ENCODE measurements at places on chromosomes 13 and 19. TPM values are rescaled to one million over a fixed set of nuclear protein-coding genes. Genes with fewer than 3 reads are reported as not detected.

The GRIK5 gene
- total RNA-seq = not detected

The F2RL3 gene
- total RNA-seq = not detected

The DLL3 gene
- 1.7 TPM for total RNA-seq

The ZNF888 gene
- 3.5 TPM for total RNA-seq

The ZNF77 gene
- total RNA-seq = 2.0 TPM

The FFAR3 gene
- total RNA-seq = not detected

The TNFRSF19 gene
- total RNA-seq = 94.1 TPM

The GIPR gene
- not detected for total RNA-seq

The ATXN8OS gene
- not detected for total RNA-seq

The STK24 gene
- 91.1 TPM for total RNA-seq

The KDM4B gene
- 21.9 TPM for total RNA-seq

The LILRA2 gene
- total RNA-seq = not detected

The NDUFB7 gene
- 329 TPM for total RNA-seq

The IGSF23 gene
- total RNA-seq = 3.7 TPM

The FGF21 gene
- not detected for total RNA-seq

The RNF17 gene
- not detected for total RNA-seq

The SOX1 gene
- total RNA-seq = not detected

The C19orf67 gene
- total RNA-seq = not detected

The ADAMTS10 gene
- total RNA-seq = 7.6 TPM

The CD37 gene
- total RNA-seq = not detected

The DENND1C gene
- 0.29 TPM for total RNA-seq

The RFXANK gene
- 102 TPM for total RNA-seq

The EBI3 gene
- total RNA-seq = not detected

The PLVAP gene
- total RNA-seq = not detected

The ATP4A gene
- not detected for total RNA-seq

The MATK gene
- not detected for total RNA-seq

The TUBB4A gene
- not detected for total RNA-seq

The KIR2DL3 gene
- not detected for total RNA-seq

The SIGLEC12 gene
- total RNA-seq = not detected

The HS6ST3 gene
- total RNA-seq = not detected

The RFC3 gene
- total RNA-seq = 11.0 TPM

The ELAVL3 gene
- not detected for total RNA-seq

The RGL3 gene
- total RNA-seq = not detected

The PLA2G4C gene
- 11.0 TPM for total RNA-seq

The CCDC9 gene
- total RNA-seq = 25.7 TPM

The ZIC5 gene
- not detected for total RNA-seq

The OLFM2 gene
- total RNA-seq = not detected

The PINLYP gene
- 11.3 TPM for total RNA-seq

The AKT2 gene
- 97.3 TPM for total RNA-seq

The GRK1 gene
- not detected for total RNA-seq

The KIRREL2 gene
- total RNA-seq = not detected

The PCDH17 gene
- total RNA-seq = not detected

The CEACAM8 gene
- not detected for total RNA-seq

The ZSCAN1 gene
- total RNA-seq = not detected

The CASP14 gene
- not detected for total RNA-seq

The SH2D3A gene
- 0.18 TPM for total RNA-seq

The GTF2F2 gene
- total RNA-seq = 23.1 TPM

The CDX2 gene
- not detected for total RNA-seq

The KLC3 gene
- total RNA-seq = not detected

The CYP2S1 gene
- under 0.01 TPM for total RNA-seq

All from myometrial cell (primary cell).